ENCODE measurements at places on chromosomes 1 and 21.
A peak's percentile ranks its signal among the peaks of the same experiment; 100 is the strongest.

DNA sequence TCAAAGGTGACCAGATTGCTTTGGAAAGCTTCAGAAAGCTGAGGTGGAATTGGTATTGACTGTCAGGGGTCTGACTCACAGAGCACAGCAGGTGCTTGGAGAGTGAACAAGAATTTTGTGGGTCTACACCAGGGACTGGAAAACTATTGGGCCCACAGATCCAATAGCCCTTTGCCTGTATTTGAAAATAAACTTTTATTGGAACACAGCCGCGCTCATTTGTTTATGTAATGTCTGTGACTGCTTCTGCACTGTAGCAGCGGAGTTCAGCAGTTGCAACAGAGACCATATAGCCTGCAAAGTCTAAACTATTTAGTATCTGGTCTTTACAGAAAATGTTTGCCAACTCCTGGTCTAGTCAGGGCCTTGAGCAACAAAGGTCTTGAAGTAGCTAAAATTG is 315.6 kb downstream of the NFIA start:
- no peak for DNase-seq

DNA sequence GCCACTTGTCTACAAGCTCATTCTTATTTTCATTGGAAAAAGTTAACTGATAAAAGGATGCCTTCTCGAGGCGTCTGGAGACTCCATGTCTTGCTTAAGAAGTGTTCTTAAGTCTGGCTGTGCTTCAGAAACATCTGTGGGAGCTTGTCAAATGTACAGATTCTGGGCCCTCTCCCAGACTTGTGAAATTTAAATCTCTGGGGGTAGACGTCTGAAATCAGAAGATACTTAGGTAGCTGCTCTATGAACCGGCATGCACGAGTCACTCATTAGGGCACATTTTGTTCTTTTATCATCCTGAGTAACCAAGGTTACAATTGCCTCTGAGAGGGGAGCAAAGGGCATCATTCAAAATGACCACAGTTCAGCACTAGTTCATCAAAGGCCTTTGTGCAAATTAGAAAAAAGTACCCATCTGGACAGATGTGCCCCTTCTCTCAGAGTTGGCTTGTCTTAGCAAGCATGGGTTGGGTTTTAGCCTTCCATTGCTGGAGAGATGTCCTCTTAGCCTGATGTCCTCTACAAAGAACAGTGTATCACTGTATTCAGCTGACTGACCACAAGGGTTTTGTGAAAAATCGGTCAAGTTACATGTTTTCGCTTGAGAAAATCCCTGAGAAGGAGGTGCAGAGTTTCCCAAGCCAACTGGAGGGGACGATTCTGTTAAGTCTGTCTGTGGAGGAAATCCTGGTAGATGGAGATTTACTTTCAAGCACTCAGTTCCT is 156.9 kb downstream of the ASTN1 start:
- DNase-seq: no peak

DNA sequence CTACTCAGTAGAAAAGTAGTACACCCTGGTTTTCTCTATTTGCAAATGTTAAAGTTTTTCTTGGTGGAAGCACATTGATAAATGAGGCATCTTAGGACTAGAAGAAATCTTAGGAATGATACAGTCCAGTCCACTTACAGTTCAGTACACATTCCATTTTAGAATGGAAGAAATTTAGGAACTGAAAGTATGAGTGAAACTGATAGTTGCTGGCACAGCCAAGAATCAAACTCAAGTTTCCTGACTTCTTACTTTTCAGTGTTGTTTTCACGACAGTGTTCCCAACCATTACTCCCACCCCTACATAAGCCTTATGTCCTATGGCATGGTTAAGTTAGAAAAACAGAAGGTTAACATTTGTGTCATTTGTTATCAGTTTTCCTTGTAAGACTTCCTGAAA is 258.5 kb downstream of the BACH1 start:
- DNase-seq: no peak

GRCh38 chr1:114178936-114179335 is 25.3 kb upstream of the SYT6 start:
- DNase-seq: no peak

DNA sequence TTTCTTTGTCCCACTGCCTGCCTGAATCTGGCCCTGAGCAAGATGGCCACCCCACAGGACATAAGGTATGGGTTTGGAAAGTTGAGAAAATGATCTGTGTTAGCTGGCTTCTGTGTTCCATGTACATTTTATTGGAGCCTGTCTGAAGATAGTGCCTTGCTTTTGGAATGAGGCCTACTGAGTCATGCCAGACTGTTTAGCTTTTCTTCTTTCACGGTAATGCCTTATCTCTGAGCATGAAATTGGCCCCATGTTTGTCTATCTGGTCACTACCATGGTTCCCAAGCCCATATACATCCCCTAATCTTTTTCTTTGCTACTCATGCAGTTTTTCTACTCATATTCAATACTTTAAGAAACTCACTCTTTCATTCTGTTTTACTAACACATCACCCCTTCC is 85.1 kb upstream of the LMO4 start:
- peak; percentile 59 for DNase-seq

- peak; percentile 37 for DNase-seq
Measured at GRCh38 chr1:240608707-240609106, 3.2 kb downstream of the GREM2 start.

DNA sequence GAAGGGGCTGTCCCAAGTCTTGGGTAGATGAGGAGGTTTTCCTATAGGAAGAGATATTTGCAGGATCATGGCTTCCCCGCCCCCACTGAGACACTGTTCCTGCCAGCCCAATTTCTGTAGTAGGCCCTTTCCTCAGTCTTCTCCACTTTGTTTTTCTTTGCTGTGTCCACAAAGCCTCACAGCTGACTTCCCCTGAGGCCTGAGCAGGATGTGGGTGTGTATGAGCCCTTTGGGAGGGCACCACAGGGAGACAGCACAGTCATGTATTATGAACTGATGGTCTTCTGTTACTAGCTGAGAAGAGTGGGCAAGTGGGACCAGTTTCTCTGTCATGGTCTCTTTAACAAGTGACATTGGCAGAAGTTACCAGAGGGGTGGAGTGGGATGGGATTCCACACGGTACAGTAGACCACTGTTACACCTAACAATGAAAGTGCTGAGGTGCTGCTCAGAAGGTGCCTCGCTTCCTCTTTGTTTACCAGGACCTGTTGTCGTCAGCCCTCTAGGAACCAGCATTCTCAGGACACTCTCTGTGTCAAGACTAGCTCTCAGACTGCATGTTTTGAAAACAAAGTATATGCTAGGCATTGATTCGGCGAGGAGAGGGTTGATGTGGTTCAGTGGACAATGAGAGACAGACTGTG is 253.8 kb upstream of the HOOK1 start:
- DNase-seq: no peak

GRCh38 chr1:47687631-47688460 is 250.0 kb downstream of the FOXD2 start:
- no peak for DNase-seq

GRCh38 chr1:219701476-219701875 is 88.6 kb upstream of the ZC3H11B start:
- no peak for DNase-seq

DNA sequence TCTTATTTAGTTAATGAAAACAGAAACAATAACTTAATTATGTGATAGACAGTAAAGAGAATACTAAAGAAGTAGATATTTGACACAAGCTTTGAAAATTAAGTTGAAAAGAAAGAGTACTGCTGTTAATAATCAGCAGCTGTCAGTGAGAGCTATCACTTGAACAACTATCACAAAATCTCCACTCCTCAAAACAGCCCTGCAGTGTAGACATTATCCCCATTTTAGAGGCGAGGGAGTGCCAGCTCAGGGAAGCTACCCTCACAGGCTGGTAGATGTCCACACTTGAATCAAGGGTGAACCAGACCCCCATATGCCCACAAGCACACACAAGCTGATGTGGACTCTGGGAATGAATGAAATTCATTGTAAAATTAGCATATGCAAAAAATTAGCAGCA is 248.8 kb downstream of the RHOU start:
- DNase-seq: no peak

DNA sequence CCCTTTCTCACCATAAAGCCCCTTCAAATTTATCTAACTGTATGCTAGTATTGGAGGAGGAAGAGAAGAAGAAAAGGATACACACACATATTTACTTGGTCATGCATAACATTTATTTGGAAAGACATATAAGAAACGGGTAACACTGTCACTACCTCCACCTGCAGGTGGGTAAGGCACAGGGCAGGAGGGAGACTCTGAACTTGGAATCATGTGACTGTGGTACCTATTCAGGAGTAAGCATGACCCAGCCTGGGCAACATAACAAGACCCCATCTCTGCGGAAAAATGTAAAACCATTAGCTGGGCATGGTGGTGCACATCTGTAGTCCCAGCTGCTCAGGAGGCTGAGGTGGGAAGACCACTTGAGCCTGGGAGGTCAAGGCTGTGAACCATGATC is 1.4 kb upstream of the PADI6 start:
- DNase-seq: no peak

DNA sequence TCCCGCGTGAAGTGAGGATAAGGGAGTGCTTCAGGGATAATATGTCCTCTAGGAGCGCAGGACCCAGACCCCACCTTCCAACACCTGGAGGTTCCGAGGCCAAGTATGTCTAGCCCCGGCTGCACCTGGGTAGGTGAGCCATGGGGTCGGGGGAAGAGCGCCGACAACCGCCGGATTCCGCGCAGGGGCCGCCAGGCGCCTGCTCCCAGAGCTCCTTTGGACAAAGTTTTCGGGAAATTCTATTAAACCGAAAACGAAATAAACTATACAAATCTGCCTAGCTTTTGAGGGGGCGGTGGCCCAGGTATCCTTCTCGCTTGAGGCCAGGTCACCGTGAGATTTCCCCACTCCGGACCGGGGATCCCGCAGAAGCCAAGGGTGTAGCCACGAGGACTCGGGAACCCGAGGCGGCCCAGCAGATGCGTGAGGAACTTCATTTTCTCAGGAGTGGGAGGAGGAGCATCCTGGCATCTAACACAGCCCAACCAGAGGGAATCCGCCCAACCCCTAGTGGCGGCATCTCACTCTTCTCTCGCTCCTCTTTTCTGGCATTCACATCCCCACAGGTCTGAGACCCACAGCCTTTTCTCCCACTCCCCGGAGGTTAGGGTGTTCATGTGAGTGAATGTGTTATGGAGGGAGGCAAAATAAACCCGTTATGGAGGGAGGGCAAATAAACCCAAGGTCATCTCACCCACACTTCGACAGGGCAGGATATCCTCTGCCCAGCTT is 2.3 kb upstream of the DMRTA2 start:
- DNase-seq: no peak

DNA sequence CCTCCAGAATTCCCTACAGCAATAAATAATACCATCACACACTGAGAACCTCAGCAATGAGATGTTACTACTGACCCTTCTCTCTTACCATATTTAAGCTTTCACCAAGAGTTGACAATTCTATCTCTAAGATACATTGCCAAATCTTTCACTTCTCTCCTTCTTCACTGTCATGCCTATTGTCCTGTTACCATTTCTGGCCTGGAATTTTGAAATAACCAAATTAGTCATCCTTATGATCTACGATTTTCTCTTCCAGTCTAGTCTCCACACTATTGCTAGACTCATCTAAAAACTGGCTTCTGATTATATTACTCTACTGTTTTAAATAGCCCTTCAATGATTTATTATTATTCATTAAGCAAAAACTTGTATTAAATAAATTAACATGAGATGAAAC is 656.1 kb upstream of the ADGRL4 start:
- peak; percentile 3 for DNase-seq

DNA sequence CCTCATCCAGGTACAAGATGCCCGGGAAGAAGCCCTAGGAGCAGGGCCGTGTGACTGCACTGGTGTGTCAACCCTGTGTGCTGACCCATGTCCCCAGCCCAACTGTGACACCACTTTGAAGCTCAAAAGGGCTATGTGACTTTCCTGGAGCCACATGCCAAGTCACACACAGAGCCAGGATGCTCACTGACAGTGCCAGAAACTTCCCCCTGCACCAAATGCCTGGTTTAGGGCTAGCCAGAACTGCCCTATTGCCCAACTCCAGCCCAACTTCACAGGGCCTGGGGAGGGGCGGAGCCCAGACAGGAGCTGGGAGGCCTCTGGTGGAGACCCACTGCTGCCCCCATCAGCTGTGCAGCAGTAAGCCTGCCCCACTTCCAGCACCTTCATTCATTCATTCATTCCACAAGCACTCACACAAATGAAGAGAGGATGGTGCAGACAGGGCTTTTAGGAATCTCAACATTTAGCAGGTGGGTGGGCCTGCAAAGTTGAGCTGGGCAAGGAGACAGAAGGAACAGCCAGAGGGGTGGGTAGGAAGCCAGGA is 36.7 kb downstream of the KCNQ4 start:
- DNase-seq: no peak

DNA sequence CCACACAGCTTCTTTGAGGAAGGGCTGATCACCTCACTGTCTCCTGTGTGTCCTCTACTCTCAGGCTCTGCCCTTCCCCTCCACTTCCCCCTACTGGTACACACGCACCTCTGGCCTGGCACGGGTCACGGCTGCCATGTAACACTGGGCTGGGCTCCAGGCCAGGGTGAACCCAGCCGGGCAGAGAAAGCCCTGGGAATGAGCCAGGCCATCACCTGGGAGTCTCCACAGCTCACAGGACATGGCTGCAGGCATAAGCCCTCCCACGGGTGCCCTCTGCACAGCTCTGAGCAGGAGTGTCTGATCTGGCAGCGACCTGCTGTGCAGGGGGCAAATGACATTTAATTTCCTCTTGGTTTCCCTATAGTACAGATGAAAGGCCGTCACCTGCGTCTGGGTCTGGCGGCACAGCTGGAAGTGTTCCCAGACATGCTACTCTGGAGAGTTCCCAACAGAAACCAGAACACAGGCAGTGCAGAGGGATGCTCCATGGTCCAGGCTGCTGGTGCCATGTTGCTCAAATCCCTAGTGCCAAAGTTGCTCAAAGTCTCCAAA is 61.2 kb downstream of the ERI3 start:
- no peak for DNase-seq

DNA sequence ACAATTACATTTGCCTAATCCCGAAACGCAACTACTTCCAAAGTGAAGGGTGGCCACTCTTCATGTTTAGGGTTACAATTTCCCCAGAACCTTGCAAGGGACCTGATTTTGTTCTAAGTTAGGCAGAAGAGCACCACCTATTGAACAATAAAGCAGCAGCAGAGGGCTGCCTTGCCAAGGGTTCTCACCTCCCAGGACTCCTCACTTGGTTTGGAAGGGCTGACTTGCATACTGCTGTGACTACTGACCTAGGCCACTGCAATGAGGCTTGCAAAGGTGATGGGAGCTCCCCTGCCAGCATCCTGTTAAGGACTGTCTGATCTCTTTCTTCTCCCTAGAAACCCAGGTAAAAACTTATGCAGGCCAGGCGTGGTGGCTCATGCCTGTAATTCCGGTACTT is 14.2 kb downstream of the MTOR start:
- DNase-seq: no peak
